ENCODE measurements at places on chromosomes 3 and 15. TPM values are rescaled to one million over a fixed set of nuclear protein-coding genes. Genes with fewer than 3 reads are reported as not detected.

- no peak for DNase-seq
Observed at GRCh38 chr3:23301819-23302218, 98.7 kb downstream of the UBE2E2 start.

Gene HGD
- 0.44 TPM for total RNA-seq

Gene CASR
- not detected for total RNA-seq

Gene TMEM45A
- 5.6 TPM for total RNA-seq

Gene GOLGA6L7
- not detected for total RNA-seq

Gene PLSCR2
- not detected for total RNA-seq

GRCh38 chr15:33508703-33509102, 197.9 kb downstream of the RYR3 start:
- no peak for DNase-seq

DNA sequence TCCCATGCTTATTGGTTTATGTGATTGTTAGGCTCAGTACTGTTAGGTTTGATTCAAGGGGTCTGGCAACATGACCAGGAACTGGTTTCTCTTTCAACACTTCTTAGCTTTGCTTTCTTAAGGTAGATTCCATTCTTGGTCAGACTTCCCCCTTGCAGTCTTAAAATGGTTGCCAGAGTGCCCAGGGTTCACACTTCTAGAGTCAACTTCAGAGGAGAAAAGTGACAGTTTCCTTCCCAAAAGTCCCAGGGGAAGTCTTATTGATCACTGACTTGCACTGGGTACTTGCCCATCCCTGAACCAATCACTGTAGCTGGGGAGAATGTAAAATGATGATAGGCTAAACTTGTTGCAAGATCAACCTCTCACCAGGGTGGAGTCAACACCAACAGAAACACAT, 14.1 kb downstream of the MGLL start:
- DNase-seq: no peak

- DNase-seq: no peak
Observed at GRCh38 chr15:72050700-72051099, 67.2 kb downstream of the MYO9A start.

DNA sequence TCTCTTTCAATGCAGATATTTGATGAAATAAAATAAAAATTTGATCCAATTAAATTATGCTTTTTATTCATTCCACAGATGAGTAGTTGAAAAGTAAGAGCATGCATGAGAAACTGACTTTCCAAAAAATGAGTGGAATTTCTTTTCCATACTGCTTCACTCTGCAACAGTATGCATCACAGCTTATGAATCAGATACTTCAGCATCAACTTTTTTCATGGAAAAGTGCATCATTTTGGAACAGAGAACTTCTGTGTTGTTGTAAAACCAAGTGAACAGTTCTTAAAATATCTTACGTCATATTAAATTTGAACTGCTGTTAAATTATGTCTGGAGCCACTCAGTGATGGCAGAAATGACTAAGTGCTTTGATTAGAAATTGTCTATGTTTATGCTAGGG, 16.7 kb upstream of the SLC7A14 start:
- DNase-seq: no peak

GRCh38 chr3:181363231-181363630, 348.5 kb upstream of the SOX2 start:
- DNase-seq: no peak

- DNase-seq: no peak
Observed at GRCh38 chr15:29275855-29276254, 6.2 kb upstream of the NSMCE3 start.

DNA sequence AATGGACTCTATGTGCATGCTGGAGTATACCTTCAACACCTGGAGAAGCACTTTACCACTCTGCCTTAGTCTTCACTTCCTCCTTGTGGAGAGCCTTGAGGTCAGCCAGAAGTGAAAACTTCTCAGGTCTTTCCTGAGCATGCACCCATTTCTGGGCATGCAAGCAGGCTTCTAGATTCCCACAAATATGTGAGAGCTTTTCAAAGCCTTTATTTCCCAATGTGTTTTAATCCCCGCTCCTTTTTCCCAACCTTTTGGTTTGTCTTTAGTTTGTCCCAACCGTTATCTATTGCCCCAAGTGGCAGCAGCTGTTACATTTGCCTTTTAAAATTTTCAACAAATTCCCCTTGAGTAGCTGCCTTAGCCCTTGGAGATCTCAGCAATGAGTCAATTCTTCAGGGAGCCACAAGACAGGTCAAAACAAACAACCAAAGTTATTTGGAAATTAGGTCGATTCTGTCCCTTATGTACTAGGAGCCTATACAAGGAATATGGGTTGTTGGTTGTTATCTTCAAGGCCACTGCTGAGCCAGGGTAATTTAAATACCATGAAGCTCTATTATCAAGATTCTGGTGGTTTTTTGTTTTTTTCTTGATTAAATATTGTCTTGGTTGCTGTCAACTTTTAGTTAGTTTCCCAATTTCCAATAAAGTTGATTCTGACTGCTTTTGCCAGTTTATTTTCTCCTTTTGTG, 44.4 kb downstream of the LSM3 start:
- DNase-seq: no peak
